ENCODE measurements at places on chromosomes 16 and 17.

GRCh38 chr17:3959295-3959899 lies 4.8 kb downstream of the ATP2A3 start:
- no peak for DNase-seq

GRCh38 chr17:67456103-67456502 lies 79.0 kb downstream of the PITPNC1 start:
- DNase-seq = peak; percentile 17

GRCh38 chr17:62017912-62018311 lies 47.2 kb downstream of the MED13 start:
- no peak for DNase-seq

GRCh38 chr17:71681427-71682173 lies 439.2 kb upstream of the SOX9 start:
- no peak for DNase-seq

DNA sequence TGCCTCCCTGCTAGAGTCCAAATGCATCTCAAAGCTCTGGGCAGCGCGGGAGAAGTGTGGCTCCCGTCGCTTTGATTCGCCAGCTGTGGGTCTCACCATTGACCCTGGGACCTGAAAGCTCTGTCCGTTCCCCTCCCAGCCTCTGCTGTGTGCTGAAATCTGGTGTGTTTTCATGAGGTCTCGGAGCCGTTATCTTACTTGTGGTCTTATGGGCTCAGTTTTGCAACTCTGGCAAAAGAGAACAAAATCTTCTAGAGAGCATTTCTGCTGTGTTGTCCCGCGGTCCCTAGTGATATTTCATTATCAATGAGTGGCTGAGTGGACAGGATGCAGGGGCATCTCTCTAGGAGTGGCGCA lies 13.3 kb downstream of the CRISPLD2 start:
- no peak for DNase-seq

GRCh38 chr17:8857919-8858318 lies 9.6 kb downstream of the PIK3R6 start:
- peak; percentile 1 for DNase-seq

- DNase-seq = no peak
Measured at GRCh38 chr17:79977161-79977631, 58.5 kb downstream of the TBC1D16 start.

DNA sequence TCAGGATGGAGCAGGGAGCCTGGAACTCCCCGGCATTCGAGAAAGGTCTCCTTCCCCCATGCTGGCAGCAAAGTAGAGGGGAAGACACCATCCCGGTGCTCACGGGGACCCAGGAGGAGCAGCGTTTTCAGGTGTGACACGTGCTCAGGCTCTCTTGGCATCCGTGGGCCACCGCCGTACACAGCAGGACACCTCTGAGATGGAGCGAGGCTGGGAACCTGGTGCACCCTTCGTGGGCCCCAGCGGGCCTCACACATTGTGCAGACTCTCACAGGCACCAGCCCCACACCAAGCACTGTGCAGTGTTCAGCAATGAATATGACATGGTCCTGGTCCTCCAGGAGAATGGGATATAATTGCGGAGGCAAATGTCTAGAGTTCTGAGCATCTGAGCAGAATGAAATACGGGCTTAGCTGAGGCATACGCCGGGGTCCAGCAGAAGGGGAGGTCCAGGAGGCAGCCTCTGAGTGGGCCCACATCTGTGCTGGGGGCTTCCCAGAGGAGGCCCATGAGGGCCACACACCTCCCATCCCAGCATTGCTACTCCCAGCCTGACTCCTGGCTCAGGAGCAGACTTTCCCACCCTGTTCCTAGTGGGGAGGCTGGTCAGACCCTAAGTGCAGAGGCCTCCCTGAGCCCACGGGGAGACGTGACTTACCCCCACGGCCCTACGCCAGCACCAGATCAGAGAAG lies 72.6 kb downstream of the ABR start:
- no peak for DNase-seq

- no peak for DNase-seq
Measured at GRCh38 chr16:86727632-86728031, 149.3 kb downstream of the FOXL1 start.

DNA sequence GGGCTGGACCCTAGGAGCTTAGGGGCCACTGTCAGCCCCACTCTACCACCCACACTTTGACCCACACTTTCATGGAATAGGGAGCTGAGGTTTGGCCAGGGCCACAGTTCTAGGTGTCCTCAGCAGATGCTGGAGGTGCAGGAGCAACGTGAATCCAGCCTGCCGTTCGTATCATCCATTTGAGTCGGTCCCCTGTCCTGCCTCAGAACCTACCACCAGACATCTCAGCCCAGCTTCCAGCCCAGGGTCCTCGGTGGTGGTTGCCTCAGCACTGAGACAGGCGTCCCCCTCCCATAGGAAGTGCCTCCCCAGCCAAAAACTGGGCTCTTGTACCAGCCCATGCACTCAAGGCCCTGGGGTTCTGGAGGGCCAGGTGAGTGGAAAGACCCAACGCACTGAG lies 359 bp upstream of the ITGAE start:
- no peak for DNase-seq

DNA sequence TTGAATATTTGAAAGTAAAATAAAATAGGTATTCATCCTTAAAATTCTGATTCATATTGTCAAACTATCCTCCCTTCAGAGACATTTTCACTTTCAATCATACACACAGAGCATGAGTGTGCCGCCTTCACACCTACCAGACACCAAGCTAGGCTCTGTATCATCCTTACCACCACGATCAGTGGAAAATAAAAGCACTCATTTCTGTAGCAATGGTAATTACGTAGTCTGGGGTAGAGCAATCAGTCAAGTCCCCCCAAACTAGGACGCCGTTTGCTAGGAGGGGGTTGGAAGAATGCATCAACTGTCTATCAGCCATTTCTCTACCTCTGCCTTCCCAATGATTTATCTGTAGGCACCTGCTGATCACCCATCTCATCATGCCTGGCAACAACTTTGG lies 84.6 kb upstream of the GRIN2A start:
- no peak for DNase-seq

DNA sequence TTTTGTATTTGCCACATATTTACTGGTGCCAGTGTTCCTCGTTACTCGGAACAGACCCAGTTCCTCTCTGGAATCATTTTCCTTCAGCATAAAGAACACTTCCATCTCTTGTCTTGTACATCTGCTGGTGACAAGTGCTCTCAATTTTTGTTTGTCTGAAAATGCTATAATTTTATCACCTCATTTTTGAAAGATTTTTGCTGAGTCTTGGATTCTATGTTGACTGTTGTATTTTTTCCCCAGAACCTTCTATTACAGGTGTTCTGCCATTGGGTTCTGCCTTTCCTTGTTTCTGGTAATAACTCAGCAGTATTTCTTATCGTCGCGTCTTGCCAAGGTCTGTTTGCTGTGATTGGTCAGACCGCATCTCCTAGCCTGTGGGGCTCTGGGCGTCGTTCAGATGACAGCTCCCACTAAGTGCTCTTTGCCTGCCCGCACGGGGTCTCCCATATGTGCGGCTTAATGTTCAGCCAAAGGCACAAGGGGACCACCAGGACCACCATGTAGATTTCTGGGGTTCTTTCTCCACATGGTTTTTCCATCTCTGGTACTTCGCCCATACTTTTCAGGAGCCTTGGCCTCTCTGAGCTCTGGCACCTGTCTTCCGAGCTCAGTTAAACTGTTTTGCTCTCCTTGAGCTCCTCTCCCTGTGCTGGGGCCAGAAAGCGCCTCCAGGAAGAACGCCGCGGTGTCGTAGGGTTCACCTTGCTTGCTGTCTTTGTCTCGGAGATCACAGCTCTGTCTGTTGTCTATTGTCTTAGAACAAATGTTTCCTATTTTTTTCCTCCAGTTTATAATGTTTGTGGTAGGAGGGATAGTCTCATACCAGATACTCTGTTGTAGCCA lies 80.0 kb downstream of the METRNL start:
- no peak for DNase-seq

- no peak for DNase-seq
Measured at GRCh38 chr16:69769404-69769803, 7.3 kb downstream of the WWP2 start.

GRCh38 chr16:79082970-79083369 lies 517.6 kb downstream of the MAF start:
- DNase-seq = no peak

DNA sequence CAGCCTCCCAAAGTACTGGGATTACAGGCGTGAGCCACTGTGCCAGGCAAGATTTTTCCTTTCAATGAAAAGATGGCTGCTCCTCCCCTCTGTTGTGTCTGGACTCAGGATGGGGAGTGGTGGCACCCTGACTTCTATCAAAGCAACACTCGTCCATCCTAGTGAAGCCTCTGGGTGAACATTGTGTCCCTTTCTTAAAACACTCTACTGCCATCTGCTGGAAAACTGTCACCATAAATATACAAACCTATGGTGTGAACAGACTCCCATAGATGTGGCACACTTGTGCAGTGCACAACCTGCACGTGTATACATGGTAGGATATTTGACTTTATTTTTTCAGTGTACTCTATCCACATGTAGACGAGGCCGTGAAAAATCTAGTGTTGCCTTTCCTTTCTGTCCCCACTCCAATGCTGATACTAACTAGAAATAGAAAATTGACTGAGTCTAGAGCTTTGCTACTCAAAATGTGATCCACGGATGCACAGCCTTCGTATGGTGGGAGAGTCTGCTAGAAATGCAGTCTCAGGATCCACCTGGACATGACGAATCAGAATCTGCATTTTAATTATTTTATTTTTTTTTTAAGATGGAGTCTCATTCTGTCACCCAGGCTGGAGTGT lies 55.9 kb upstream of the PLCG2 start:
- peak; percentile 96 for DNase-seq

DNA sequence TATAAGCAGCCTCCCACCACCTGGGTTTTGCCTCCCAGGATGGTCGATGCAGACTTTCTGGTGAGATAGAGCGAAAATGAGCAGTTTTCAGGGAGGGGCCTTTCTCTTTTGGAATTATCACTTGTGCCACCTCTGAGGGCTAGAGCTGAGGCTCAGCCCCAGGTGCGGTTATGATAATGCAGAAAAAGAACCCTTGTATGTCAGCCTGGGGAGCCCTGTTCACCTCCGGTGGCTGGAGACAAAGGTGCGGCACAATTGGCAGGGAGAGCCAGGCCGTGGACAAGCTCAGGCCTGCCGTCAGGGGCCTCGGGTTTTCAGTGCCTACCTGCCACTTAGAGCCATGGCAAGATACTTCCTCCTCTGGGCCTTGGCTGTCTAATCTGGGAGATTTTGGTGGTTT lies 4.4 kb downstream of the SCPEP1 start:
- DNase-seq = no peak

- DNase-seq = no peak
Measured at GRCh38 chr17:44076716-44077594, 6.4 kb downstream of the G6PC3 start.

DNA sequence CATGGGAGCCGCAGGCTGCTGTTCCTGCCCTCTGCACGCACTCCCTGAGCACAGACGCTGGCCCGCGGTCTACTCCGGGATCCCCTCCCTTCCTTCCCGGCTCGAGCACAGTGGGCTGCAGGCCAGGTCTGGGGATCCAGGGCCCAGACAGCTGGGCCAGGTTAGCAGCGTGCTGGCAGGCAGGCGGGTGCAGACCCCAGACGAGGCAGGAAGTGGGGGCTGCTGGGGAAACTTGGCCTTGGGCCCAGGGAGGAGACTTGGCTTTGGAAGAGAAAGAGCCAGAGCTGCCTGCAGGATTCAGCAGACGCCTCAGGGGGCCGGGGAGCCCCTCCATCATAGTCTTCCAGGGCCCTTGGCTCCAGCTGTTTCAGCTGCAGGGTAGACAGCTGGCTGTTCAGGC lies 30.2 kb upstream of the ABCC3 start:
- DNase-seq = peak; percentile 67

GRCh38 chr17:63916566-63917185 lies 2.0 kb downstream of the GH1 start:
- no peak for DNase-seq

DNA sequence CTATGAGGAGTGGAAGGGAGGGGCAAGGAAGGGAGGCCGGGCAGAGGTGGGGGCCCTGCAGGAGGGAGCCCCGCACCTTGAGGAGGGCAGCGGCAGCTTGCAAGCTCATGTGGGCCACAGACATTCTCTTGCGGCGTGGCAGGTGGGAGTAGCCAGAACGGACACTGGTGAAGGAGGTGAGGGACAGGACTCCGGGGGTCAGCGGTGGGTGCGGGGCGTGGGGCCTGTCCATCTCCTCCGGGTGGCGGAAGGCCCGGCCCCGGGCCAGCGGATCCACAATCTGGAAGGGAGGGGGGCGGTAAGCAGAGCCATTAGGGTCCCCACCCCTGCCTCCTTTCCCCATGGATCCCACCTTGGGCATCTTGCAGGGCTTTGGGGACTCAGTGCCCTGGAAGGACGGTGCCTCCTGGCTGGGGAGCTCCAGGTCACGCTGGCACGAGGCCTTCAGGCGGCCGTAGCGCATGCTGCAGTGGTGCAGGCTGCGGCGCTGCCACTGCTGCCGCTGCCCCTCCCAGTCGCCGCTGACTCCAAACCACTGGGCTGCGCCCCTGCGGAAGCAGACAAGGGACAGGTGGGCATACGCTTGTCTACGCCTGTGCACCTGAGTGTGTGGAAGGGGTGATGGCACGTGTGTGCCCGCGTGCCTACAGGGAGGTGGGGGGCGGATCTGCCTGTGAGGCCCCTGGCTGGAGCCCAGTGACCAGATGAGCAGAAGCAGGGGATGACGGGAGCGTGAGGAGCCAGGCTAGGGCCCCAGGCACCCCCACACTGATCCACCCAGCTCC lies 11.5 kb downstream of the AANAT start:
- DNase-seq = no peak

- no peak for DNase-seq
Measured at GRCh38 chr16:57732037-57732436, 3.5 kb upstream of the KATNB1 start.

DNA sequence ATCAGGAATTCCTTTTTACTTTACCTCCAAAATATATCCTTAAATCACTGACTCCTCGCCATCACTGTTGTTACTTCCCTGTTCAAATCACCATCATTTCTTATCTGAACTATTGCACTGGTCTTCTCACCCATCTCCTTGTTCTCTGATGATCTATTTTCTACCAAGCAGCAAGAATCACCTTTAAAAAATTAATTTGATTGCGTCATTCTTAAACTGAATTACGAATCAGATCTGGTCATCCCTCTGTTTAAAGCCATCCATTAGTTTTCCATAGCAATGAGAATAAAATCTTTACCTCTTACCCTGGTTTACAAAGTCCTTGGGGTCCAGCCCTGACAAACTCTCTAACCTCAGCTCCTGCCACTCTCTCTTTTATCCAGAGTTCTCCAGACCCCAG lies 14.6 kb downstream of the PCTP start:
- no peak for DNase-seq

Data from Kasumi-1 (cell line).